NCI-H2081 (cell line): ENCODE measurements at places on chromosomes 5 and 9.

GRCh38 chr9:93594041-93594756 lies 17.8 kb downstream of the PHF2 start:
- DNase-seq = no peak

DNA sequence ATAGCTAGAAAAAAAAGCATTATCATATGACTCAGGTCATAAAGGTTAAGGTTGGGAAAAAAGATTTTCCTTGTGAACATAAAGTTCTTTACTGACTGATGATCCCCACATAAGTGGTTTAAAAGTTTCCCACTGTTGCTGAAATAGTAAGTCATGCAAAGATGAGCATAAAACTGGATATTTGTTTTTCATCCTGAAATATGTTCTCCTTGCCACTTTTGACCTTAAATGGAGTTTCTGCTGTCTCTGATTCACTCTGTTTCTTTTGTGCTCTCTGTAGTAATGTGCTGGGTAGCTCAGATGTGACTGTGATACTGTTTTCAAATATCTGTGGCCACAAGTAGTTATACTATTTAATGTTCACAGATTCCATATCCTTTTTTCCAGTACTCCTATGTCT lies 162.5 kb upstream of the GAS1 start:
- DNase-seq = no peak

GRCh38 chr5:96942911-96943310 lies 7.0 kb downstream of the LNPEP start:
- DNase-seq = no peak

DNA sequence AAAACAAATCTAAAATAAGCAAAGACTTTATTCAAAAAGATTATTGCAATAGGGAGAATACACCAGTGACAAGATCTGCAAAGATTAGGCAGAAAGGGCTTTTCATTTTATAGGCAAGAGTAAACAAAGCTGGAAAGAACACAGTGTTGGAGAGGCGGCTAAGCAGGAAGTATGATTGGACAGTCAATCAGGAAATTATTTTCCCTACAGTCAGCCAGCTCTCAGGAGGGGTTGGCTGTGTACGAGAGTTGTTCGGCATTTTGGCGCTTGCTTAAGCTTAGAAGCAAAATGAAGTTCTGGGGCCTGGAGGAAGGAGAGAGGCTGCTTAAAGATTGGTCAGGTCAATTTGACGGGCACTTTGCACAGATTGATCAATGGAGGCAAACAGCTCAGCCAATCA lies 1030.5 kb downstream of the TLE4 start:
- no peak for DNase-seq

GRCh38 chr5:136166909-136167308 lies 26.1 kb downstream of the SMIM32 start:
- no peak for DNase-seq

DNA sequence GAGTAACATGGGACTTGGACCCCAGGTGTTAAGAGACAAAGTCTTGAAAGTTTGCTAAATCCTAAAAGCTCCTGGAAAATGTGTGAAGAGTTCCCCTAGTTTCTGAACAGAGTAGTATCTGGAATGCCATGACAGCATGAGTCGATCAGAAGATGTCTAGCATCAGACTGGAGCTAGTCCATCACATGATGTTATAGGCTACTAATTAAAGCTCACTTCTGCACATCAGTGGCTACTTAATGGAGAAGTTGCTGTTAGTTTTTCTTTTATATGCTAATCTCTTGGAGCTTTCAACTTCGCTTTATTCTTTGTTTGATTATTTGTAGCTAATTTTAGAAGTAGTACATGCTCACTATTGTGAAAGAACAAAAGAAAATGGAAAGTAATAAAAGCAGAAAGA lies 471.3 kb upstream of the KLF4 start:
- no peak for DNase-seq

- DNase-seq = no peak
Measured at GRCh38 chr5:174573221-174573994, 151.0 kb upstream of the MSX2 start.

DNA sequence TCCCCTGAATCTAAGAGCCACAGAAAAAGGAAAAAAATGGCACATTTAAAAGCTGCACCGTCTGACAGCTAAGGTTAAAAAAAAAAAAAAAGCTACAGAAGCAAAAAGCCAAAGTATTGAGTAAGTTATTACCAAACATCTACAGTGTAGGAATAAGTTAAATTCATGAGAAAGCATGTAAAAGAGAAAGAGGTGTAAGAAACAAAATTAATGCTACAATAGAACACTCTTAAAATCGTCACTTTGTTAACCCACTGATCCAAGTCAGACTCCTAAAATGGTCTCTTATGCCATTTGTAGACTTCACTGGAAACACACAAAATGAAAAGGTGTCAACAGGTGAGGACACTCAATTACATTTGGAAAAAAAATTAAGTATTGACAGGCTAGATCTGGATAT lies 120.2 kb downstream of the SSBP2 start:
- no peak for DNase-seq

DNA sequence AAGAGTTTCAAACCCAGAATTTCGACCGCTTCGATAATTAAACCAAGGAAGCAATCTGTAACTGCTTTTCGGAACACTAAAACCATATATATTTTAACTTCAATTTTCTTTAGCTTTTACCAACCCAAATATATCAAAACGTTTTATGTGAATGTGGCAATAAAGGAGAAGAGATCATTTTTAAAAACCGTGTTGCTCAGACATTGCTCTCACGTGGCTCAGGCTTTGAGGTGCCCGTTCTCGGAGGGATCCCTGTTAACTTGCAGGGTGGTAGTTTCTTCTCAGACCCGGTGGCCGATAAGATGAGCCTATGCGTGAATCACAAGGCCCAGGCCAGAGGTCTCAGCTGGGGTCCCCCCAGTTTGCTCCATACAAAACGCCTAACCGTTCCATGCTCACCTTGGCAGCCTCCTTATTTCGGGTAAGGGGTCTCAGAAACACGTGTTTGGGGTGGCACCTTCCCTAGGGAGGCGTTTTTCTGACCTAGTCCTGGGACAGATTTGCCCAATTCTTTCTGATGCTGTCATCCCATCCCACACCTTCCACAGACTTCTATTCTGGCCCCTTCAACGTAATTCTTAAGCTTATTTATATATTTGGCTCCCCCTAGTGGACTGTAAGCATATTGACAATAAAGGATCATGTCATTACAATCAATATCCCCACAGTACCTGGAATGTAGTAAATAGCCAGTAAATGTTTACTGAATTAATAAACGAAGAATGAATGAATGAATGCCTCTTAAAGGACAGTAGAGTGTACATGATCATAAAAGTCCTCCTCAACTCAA lies 48.1 kb downstream of the THBS4 start:
- peak; percentile 50 for DNase-seq

- DNase-seq = peak; percentile 19
Measured at GRCh38 chr9:72871685-72872084, 81.2 kb downstream of the ALDH1A1 start.

GRCh38 chr9:16275795-16276624 lies 594.5 kb downstream of the BNC2 start:
- no peak for DNase-seq

GRCh38 chr9:137975527-137975913 lies 97.9 kb downstream of the CACNA1B start:
- no peak for DNase-seq

GRCh38 chr5:26569241-26569928 lies 469.0 kb downstream of the CDH9 start:
- no peak for DNase-seq

DNA sequence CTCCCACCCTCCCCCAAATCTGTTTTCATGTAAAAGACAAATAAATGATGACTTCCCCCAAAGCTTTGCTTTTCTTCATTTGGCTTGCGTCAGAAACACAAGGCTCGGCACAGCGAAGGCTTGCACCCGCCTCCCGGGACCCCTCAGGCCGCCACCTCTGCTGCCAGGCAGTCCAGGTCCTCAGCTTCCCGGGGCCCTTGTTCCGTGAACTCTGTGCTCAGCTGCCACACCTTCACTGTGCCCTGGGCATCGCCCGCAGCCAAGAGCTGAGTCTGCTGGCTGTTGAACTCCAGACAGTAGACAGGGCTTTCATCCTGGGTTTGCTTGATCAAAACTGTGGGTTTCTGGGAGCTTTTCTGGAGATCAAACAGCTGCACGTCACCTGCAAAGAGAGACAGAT lies 23.0 kb downstream of the DYNC2I2 start:
- no peak for DNase-seq

GRCh38 chr5:82074950-82075349 lies 103.1 kb downstream of the ATG10 start:
- DNase-seq = no peak

- peak; percentile 26 for DNase-seq
Measured at GRCh38 chr9:126016579-126017290, 269.6 kb downstream of the PBX3 start.

- no peak for DNase-seq
Measured at GRCh38 chr9:86867804-86868313, 79.4 kb downstream of the GAS1 start.

GRCh38 chr5:14036947-14037346 lies 92.5 kb upstream of the DNAH5 start:
- no peak for DNase-seq

- no peak for DNase-seq
Measured at GRCh38 chr5:97545886-97546535, 363.0 kb upstream of the RIOK2 start.

- DNase-seq = no peak
Measured at GRCh38 chr5:160479220-160479619, 57.6 kb downstream of the PTTG1 start.

DNA sequence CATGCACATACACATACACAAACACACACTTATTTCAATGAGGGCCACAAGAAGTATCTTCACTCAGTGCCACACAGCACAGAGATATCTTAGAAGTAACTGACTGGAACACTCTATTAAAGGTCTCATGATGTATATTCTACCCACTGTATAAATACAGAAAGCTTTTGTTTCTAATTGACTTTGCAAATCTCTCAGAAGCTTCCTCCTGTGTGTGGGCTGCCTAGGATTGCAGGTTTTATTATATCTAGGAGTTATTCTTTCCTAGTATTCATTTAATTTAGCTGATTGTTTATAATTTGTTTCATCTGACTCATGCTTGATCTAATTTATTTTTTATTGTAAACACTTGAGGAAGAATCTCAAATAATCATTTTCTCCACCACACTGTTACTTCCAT lies 262.4 kb upstream of the ACTBL2 start:
- no peak for DNase-seq

GRCh38 chr9:31027678-31028077 lies 1356.8 kb upstream of the ACO1 start:
- peak; percentile 9 for DNase-seq

DNA sequence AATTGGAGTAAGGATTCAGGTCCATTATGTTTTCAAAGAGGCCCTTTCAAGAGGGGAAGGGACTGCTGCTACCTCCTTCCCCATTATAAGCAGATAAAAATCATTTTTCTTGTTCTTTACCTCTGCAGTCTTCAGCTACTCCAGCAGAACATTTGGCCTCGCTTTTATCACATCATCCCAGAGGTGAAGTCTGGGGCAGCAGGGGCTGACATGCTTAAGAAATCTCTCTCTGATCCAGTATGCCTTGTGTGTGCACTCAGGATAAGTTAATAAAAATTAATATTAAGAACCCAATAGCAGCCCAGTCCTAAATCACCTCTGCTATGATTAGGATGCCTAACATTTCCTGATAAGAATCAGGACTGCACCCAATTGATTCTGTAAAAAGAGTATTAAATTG lies 306.9 kb upstream of the NREP start:
- no peak for DNase-seq

DNA sequence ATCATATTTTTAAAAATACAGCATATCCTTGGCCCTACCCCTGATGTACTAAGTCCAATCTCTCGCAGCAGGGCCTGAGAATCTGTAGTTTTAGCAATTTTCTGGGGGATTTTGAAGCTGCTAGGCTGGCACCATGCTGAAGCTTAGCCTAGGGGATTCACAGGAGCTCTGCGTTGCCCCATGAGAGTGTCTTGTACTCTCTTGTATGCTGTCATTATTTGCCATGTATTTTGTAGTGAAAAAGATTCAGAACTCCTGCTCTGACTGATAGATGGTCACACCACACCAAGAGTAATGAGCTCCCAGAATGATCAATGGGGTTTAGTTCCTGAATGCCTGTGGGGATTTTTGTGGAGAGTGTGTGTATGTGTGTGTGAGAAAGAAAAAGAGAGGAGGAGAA lies 20.7 kb upstream of the TRMT10B start:
- no peak for DNase-seq

DNA sequence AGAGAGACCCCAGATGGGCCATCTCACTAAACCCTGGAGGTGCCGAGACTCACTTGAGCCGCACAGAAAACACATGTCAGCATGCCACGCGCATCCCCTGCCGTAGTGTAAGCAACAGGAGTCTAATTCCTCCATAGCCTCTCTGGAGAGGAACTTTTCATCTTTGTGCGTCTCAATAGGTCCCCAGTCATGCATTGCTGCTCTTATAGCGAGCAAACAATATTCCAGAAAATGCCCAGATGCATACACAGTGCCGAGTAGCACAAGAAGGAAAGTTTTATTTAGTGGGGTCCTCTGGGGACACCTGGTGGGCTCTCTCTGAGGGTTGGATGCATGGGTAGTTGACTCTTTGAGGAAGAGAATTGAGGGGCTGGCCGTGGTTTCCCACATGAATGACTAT lies 97.9 kb upstream of the DAP start:
- DNase-seq = no peak

GRCh38 chr5:35066260-35066795 lies 18.6 kb upstream of the AGXT2 start:
- no peak for DNase-seq

DNA sequence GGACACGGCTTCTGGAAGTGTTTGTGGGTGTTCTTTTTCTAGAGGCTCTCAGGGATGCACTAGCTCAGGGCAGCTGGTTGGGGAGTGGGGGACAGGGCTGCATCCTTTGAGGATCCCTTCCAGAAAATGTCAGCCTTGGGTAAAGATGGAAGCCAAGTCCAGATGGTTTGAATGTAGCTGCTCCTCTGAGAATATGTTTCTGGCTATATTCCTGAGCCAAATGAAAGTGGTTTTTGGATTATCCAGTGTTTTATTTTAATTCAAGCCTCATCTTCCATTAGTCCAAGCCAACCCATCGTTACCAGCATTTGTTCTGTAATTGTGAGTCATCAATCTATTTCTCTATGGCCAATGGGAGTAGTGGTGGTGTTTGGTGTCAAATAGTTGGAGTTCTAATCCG lies 70.4 kb downstream of the SPRY4 start:
- DNase-seq = no peak

DNA sequence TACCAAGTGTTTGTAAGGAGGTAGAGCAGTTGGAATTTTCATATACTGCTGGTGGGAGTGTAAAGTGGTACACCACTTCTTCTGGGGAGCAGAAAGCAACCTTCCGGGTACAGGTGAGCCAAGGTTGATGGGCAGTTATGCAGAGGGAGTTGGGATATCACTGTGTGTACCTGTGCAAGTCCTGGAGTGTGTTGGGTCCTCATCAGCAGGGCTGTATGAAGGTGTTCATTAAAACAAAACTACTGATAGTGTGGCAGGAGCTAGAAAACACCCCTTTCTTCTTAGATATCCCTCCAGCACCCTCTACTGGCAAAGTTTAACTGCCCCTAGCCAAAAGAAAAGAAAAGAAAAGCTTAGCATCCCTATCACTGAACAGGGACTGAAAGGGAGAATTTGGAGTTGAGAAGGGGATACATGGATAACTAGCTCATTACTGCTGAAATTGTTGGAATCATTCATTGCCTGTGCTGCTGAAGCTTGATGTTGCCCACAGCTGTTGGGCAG lies 10.7 kb downstream of the MARCHF6 start:
- DNase-seq = peak; percentile 46

GRCh38 chr9:127049044-127049443 lies 73.4 kb downstream of the ANGPTL2 start:
- no peak for DNase-seq
